Hematopoietic multipotent progenitor cell (in vitro differentiated cells): ENCODE measurements at places on chromosomes 16 and 17. TPM values are rescaled to one million over a fixed set of nuclear protein-coding genes. Genes with fewer than 3 reads are reported as not detected.
A peak's percentile ranks its signal among the peaks of the same experiment; 100 is the strongest.

GRCh38 chr17:32759476-32759875 lies 117.4 kb downstream of the MYO1D start:
- no peak for DNase-seq

DNA sequence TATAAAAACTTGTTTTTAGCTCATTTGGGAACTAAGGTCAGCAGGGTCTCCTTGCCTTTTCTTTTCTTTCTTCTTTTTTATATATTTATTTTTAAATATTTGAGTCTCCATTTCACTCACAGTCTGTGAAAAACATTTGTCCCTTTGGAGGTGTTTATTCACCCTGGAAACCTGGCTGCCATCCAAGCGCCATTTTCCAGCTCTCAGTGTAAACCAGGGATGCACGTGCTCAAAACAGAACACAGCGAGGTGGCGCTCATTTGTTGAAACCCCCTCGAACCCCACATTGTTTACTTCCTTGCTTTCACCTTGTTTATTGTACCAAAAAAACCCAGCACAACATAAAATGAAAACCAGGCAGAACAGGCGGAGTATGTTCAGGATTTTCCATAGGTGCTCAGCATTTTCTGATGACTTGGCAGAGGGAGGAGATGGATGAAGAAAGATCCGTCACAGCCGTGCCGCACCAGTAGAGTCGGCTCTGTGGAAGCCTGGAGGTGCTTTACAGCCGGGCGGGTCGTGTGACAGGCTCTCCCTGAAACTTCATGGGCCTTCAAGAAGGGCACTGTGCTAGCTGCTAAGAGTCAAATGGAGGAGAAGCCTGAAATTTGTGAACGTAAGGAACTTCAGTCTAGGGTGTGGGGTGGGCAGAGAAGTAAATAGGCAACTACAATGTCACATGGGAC lies 284.4 kb downstream of the FOXL1 start:
- DNase-seq = no peak

DNA sequence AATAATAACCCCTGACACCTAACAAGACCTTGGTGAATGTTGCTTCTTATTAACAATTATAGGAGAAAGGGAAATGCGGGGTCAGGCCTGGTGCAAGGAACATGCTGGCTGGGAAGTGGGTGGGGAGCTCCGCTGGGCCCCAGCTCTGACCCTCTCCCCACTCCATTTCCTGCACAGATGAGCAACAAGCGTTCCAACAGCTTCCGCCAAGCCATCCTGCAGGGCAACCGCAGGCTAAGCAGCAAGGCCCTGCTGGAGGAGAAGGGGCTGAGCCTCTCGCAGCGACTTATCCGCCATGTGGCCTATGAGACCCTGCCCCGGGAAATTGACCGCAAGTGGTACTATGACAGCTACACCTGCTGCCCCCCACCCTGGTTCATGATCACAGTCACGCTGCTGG lies 23.0 kb downstream of the RHBDL3 start:
- peak; percentile 85 for DNase-seq

- no peak for DNase-seq
These were observed 59.4 kb upstream of the ALOX12 start for GRCh38 chr17:6936370-6937028.

GRCh38 chr17:58985971-58986370 lies 120.7 kb downstream of the TRIM37 start:
- DNase-seq = no peak

- DNase-seq = no peak
These were observed 186.7 kb downstream of the MSI2 start for GRCh38 chr17:57442914-57443571.

DNA sequence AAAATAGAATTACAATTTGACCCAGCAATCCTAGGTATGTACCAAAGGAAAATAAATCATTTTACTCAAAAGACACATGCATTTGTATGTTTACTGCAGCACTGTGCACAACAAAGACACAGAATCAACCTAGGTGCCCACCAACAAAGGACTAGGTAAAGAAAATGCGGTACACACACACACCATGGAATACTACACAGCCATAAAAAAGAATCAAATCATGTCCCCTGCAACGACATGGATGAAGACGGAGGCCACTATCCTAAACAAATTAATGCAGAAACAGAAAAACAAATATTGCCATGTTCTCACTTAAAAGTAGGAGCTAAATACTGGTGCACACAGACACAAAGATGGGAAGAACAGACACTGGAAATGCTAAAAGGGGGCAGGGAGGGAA lies 36.2 kb downstream of the BRD7 start:
- DNase-seq = no peak

DNA sequence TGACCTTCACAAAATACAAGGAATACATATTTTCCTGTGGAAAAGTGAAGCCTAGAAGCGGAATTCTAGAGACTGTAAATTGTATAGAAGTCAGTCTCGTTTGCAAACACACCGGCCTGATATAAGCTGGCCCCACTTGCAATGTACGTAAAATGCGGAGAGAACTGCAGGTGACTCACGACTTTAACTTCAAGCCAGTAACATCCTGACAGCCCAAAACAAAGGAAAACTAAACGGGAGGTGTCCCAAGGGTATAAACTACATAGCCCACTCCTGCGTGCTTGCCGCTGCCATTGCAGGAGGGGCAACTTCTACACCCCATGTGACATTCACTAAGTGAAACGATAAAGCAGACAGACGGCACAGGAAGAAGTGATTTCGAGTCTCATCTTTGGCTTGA lies 101.6 kb downstream of the CYTH1 start:
- DNase-seq = no peak

DNA sequence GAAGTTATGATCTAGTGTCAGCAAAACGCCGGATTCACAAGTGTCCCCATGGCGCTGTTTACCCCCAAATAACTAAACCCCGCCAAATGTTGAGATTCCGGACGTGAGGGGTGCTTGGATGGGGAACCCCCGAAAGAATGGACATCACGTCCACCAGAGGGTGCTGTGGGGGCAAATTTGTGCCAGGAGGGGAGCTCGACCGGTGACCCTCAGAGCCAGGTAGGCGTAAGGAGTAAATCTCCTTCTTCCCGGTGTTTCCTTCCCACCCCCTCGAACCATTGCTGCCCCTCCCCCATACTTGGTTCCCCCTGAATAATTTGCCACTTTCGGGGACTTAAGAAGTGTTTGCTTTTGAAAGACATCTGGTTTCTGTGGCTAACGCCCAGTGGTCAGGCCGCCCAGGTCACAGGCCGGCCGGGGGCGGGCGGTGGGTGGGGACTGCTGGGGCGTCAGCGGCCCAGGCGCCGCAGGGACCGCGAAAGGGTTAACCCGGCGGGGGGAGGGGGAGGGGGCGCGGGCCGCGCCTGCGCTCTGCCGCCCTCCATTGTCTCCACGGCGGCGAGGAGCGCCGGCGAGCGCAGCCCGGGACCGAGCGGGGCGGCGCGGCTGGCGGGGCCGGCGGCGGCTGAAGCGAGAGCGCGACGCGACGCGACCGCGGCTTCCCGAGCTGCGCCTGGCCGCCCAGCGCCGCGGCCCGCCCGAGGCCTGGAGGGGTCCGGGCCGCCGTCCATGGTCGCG lies at the start of gene ZNRF1:
Gene ZNRF1 (plus strand): TSS at position 544 of the 738 bp plus-strand sequence. CDS start 648 bp downstream, outside the sequence.
- peak; percentile 92 for DNase-seq

DNA sequence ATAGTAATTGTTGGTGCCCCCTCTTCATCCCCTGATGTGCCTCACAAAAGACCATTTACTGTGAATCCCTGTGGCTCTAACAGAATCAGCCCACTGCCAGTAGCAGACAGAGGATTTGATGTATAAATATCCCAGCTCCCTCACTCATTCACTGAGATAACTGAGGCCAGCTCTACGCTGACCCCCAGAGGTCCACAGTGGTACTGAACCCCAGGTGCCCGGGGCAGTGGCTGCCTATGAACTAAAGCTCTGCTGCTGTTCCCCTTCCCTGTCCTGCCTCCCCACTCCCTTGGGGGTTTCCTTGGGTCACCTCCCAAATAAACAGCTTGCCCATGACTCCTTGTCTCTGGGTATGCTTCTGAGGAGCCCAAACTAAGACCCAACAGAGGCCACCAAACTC lies 295.8 kb downstream of the FOXL1 start:
- DNase-seq = no peak

The TMEM95 gene
- total RNA-seq = not detected

The PHB1 gene
- 102 TPM for total RNA-seq

The KIF19 gene
- total RNA-seq = under 0.01 TPM

The NOTUM gene
- total RNA-seq = 0.27 TPM

The OR4D1 gene
- 0.81 TPM for total RNA-seq

The CD300C gene
- 0.54 TPM for total RNA-seq

The KIF1C gene
- 1.1 TPM for total RNA-seq

The CCL8 gene
- not detected for total RNA-seq

The P2RX1 gene
- total RNA-seq = 160 TPM

The TBX21 gene
- 0.27 TPM for total RNA-seq

The SERPINF2 gene
- 4.6 TPM for total RNA-seq
